Melanocyte of skin (primary cell): ENCODE measurements at places on chromosomes 7 and 10. TPM values are rescaled to one million over a fixed set of nuclear protein-coding genes. Genes with fewer than 3 reads are reported as not detected.

HOXA4 gene
- not detected in 2 replicates for total RNA-seq

C10orf67 gene
- 0.34 and 0.36 TPM in 2 replicates for total RNA-seq

LRRC4 gene
- 0.33 and 0.62 TPM in 2 replicates for total RNA-seq

GDF10 gene
- total RNA-seq: not detected in 2 replicates

TAS2R4 gene
- 1.4 and 2.5 TPM in 2 replicates for total RNA-seq

BCAP29 gene
- total RNA-seq: 56.7 and 60.9 TPM in 2 replicates

PNPLA8 gene
- 21.0 and 28.8 TPM in 2 replicates for total RNA-seq

ANTXRL gene
- total RNA-seq: not detected in 2 replicates

CHAT gene
- not detected in 2 replicates for total RNA-seq

ZNF853 gene
- total RNA-seq: 0.36 and 1.7 TPM in 2 replicates

MMD2 gene
- total RNA-seq: not detected in 2 replicates

NME8 gene
- not detected in 2 replicates for total RNA-seq

RAB19 gene
- total RNA-seq: not detected in 2 replicates

ZMIZ2 gene
- total RNA-seq: 15.6 and 20.0 TPM in 2 replicates

NKX6-2 gene
- total RNA-seq: not detected in 2 replicates

STN1 gene
- total RNA-seq: 16.9 and 18.2 TPM in 2 replicates

EPHA1 gene
- total RNA-seq: not detected in 2 replicates

KIAA1217 gene
- 2.1 and 2.9 TPM in 2 replicates for total RNA-seq

LMOD2 gene
- not detected in 2 replicates for total RNA-seq

PLEKHA8 gene
- 9.3 and 15.3 TPM in 2 replicates for total RNA-seq

PSD gene
- under 0.01 and 1.2 TPM in 2 replicates for total RNA-seq

NEBL gene
- total RNA-seq: under 0.01 TPM in 1 of 2 replicates, not detected in the other

NPFFR1 gene
- total RNA-seq: not detected in 2 replicates

TMEM130 gene
- total RNA-seq: not detected in 2 replicates

POLR2J2 gene
- 4.5 and 5.8 TPM in 2 replicates for total RNA-seq

BAMBI gene
- total RNA-seq: 210 and 290 TPM in 2 replicates

GRM3 gene
- total RNA-seq: not detected in 2 replicates

KCP gene
- total RNA-seq: 0.67 and 1.4 TPM in 2 replicates

CYP51A1 gene
- 266 and 333 TPM in 2 replicates for total RNA-seq

GHRHR gene
- total RNA-seq: not detected in 2 replicates

SOSTDC1 gene
- total RNA-seq: not detected in 2 replicates

IL15RA gene
- 1.00 TPM in 1 of 2 replicates, not detected in the other for total RNA-seq

WEE2 gene
- total RNA-seq: not detected in 2 replicates

TLX1 gene
- total RNA-seq: not detected in 2 replicates

PNLIPRP3 gene
- total RNA-seq: 0.67 and 0.77 TPM in 2 replicates

PRF1 gene
- total RNA-seq: not detected in 2 replicates

TFPI2 gene
- 4.7 and 13.1 TPM in 2 replicates for total RNA-seq

ANKRD30A gene
- not detected in 2 replicates for total RNA-seq

PKD1L1 gene
- under 0.01 and 0.93 TPM in 2 replicates for total RNA-seq

WDR86 gene
- 0.69 TPM in 1 of 2 replicates, not detected in the other for total RNA-seq

HMX2 gene
- not detected in 2 replicates for total RNA-seq

AKR1C4 gene
- not detected in 2 replicates for total RNA-seq

ASB10 gene
- total RNA-seq: not detected in 2 replicates

MLXIPL gene
- not detected in 2 replicates for total RNA-seq

C10orf62 gene
- not detected in 2 replicates for total RNA-seq

GCK gene
- total RNA-seq: 0.73 TPM in 1 of 2 replicates, not detected in the other

GATA3 gene
- total RNA-seq: not detected in 2 replicates

SMO gene
- 16.5 and 24.0 TPM in 2 replicates for total RNA-seq

ATRNL1 gene
- 12.4 and 22.9 TPM in 2 replicates for total RNA-seq

PRLHR gene
- total RNA-seq: not detected in 2 replicates

OR13A1 gene
- not detected in 2 replicates for total RNA-seq
